ENCODE measurements at places on chromosomes 5 and 9. TPM values are rescaled to one million over a fixed set of nuclear protein-coding genes. Genes with fewer than 3 reads are reported as not detected.

DNA sequence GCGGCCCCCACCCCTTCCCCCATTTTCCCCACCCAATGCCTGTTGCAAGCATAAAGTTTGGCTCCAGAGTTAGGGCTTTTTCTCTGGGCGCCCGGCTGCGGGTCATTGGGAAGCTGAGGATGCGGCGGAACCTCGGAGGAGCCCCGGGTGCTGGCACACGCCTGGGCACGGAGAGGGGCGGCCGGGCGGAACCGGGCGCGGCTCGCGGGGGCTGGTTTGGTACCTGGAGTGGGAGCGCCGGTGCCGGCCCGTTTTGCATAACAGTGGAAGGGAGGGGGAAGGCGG is 1.2 kb downstream of the PPARGC1B start:
- no peak for DNase-seq

GRCh38 chr9:96398582-96399324 is 15.2 kb upstream of the SLC35D2 start:
- no peak for DNase-seq

DNA sequence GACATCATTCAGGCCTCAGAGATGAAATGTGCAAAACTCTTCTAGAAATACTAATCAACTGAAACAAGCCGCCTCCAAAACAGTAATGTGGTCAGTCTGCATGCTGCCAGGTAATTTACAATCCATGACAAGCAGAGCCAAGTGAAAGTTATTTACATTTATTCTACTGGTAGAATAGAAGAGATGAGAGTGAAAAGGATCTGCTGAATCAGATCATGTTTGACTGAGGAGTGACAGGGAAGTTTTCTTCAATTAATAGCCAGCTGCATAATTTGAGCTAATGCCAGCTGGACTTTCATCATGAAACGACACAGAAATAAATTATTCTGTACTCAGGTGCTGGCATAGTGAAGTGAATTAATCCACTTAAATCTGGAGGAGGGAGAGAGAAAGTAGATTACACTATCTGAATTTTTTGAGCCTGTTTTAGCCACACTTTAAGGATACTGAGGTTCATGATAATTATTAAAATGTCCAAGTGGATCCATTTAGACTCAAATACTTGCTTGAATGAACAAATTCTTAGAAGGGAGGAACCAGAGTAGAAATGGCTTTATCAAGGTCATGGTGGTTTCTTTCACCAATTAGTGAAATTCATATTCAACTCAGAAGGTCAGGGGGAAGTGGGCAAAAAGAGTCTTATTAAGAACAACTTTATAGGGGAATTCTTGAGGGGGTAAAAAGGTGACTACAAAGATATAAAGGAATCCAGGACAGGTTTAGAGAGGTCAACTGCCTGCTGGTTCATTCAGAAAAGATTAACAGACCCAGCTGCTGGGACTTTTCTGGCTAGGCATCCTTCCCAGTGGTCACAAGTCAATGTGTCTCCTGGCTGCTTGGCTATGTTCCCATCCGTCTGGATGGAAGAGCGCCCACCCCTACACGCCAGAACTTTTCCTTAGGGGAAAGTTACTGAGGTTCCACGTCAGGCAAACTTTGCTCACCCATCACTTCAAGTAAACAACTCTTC is 350.4 kb downstream of the PDE4D start:
- no peak for DNase-seq

DNA sequence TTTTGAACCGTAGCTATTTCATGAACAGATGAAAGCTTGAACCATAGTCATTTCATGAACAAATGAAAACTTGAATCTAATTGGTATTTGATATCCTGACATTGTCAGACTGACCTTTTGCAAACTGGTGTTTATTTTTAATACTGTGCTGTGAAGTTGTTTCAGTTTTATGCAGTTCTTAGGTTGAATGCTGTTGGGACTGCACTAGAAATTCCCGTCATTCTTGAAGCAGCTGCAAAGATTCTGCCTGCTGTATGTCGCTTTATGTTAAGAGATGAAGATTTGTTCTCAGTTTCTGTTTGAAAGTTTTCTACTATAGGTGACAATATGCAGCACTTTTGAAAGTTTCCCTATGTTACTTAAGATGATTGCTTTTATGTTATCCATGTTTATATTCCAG is 22.5 kb upstream of the FAM120AOS start:
- no peak for DNase-seq

MRPS2 gene
- 39.9 TPM for polyA plus RNA-seq

CYLC2 gene
- not detected for polyA plus RNA-seq

ROPN1L gene
- polyA plus RNA-seq = 0.29 TPM
